Activated gamma-delta T cell treated with anti-CD3 and anti-CD28 coated beads, Interleukin-2, amount 50 U/mL, for 16 hours (primary cell): ENCODE measurements at places on chromosomes 1 and 21.

DNA sequence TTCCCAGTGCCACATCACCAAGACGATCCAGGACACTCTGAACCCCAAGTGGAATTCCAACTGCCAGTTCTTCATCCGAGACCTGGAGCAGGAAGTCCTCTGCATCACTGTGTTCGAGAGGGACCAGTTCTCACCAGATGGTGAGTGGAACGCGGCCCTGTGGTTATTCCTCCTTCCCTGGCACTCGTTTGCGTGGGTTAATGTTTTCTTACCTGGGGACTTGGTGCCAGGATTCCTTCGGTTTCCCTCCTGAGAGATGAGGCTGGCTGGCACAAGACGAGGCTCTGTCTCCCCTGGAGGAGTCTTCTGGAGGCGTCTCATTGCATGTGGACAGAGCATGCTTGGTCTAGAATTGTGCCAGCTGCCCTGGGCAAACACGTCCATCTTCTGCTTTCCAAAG, 29.3 kb downstream of the ATP5PO start:
- no peak for DNase-seq

GRCh38 chr1:161491472-161491871, 13.8 kb upstream of the FCGR2A start:
- no peak for DNase-seq

GRCh38 chr1:160205242-160206035, at the start of gene PEA15:
Gene PEA15, plus strand, starts transcription at chr1:160205384. Its CDS starts 6,161 bp downstream, at chr1:160211545.
- DNase-seq: peak; percentile 53

GRCh38 chr1:91744953-91745639, 140.9 kb downstream of the TGFBR3 start:
- DNase-seq: no peak

DNA sequence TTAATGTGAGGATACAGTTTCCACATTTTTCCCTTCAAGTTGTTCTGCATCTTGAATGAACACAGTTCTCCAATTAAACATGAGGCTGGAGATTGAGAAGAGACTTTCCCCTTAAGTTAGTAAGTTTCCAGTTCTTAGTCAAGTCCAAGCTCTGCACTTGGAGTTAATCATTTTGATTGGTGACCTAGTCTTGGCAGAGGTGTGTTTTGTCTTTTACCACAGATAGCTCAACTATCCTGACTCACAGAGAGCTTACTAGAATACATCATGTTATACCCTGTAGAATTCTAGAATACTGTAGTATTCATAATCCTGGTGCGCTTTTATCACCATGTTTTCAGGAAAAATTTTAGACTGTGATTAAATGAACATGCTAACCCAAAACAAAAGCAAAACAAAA, 129.2 kb downstream of the CYYR1 start:
- DNase-seq: no peak

GRCh38 chr1:109631513-109632505, 12.2 kb downstream of the AMPD2 start:
- DNase-seq: no peak

DNA sequence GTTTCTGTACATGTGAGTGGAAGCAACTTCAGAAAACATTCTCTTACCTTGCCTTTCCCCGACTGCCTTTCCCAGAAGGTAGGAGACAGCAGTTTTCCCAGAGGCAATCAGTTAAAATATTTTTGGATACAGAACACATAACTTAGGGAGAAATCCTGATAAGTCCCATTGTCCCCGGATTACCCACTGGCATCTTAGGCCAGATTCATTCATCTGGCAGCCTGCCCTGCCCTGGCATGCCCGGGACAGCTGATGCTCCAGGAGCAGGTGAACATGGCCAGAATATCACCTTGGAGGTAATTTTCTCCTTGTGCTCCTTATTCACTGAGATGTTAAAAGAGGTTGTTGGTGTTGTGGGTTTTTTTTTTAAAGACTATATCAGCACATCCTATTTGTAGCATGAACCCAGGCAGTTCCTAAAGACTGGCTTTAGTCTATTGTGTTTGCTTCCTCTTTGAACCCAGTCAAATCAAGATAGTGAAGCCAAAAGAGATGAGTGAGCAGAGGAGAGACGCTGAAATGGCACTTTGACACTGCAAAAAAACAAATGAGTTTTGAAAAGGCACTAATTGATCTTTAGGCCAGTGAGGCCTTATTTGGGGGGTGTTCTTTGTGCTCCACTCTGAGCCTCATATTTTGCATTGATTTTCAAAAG, 139.6 kb downstream of the PLPP3 start:
- DNase-seq: no peak

DNA sequence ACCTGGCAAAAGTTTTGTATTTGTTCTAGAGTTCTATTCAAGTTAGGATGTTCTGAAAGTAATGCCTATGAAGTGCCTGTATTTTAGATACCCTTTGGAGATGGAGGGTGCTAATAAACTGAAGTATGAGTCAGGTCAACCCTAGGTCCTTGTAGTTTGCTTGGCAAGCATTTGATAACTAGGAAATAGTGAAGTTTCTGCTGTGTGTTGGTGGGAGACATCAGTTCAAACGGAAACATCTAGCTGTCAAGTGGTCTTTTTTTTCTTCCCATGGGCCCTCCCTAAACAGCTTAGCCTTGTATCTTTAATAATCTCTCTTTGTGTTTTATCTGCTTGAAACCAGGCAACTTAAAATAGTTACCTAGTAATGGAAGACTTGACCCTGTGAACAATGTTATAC, 4.5 kb downstream of the MRPS6 start:
- no peak for DNase-seq
